ENCODE measurements at places on chromosomes 11 and 22.

GRCh38 chr22:41301085-41302020, at the start of gene ZC3H7B:
Gene ZC3H7B, plus strand, starts transcription at chr22:41301525. Its CDS starts 19,136 bp downstream, at chr22:41320661.
- DNase-seq: peak; percentile 58

DNA sequence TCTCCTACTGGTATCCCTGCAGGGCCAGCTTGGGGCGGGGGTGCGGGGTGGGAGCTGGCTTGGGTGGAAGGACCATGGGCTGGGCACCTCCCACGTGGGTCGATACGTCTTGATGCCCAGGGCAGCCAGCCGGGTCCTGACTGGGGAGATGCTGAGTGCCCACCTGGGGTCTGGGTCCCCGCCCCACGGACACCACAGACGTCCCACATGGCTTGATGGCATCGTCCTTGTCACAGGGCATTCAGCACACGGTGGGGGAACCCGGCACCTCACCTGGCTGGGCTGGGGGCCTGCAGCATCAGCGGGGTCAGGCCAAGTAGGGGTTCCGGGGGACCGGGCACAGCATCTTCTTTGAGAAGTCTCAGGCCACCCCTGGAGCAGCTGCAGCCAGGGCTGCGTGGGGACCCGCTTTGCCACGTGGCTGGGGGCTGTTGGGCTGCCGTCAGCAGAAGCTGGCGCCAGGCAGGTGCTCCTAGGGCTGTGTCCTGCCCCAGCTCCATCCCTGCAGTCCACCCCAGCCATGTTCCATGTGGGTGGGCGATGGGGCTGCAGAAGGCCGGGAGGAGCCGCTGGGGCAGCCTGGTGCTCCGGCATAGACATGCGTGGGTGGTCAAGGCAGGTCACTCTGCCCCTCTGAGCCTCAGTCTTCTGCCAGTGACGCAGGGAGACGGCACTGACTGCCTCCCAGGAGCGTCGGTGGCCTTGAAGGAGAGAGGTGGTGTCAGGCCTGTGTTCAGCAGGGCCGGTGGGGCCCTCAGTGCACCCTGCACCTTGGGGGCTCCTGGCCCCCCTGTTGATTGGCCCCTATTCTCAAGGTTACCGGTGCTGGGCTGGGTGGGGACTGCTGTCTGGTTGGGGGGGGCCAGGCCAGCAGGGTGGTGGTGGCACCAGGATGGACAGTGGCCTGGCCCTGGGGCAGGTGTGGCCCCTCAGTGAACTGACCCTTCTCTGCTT, 8.4 kb downstream of the SELENOO start:
- DNase-seq: no peak

GRCh38 chr22:50479721-50480120, 1.6 kb upstream of the ADM2 start:
- DNase-seq: no peak

DNA sequence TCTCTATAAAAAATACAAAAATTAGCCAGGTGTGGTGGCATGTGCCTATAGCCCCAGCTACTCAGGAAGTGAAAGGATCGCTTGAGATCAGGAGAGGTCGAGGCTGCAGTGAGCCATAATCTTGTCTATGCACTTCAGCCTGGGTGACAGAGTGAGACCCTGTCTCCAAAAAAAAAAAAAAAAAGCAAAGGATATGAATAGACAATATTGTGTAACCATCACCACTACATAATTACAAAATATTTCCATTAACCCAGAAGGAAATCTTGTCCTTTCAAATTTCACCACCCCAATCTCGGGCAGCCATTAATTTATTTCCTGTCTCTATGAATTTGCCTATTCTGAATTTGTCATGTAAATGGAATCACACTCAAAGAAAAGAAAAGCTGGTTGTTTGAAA, 21.2 kb downstream of the RSF1 start:
- no peak for DNase-seq

DNA sequence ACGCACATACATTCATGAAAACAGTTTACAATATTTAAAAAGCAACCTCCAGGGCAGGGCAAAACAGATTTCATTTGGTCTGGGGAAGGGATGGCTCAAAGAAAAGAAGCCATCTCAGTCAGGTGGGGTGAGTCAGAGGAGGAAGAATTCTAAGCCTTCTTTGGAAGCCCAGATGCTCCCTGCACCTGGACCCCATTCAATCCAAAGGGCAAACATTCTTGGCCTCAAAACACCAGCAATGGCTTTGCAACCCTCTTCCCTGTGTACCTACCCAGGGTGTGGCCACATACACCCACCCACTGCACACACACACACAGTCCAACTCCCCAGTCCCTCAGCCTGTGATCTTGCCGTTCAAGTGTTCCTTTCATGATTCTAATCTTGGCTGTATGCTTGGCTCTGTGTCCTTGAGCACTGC, 2.0 kb downstream of the KCNE3 start:
- no peak for DNase-seq

GRCh38 chr11:111001986-111002611, 243.4 kb upstream of the POU2AF2 start:
- peak; percentile 88 for DNase-seq
